ENCODE measurements at places on chromosomes 4 and X.

GRCh38 chr4:7964890-7965662, 25.4 kb upstream of the AFAP1 start:
- no peak for DNase-seq

DNA sequence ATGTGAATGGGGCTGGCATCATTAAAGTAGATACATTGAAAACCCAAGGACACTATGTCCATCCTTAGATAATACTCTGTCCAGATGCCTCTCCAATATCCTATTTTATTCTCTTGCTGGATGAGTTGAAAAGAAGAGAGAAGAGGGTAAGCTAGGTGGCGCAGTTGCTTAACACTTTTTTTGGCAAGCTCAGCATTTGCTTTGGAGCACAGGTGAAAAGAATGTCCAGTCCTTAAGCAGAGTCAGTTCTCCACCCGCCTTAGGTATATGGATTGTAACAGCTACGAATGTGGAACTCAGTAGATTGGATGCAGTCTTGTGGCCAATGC, 208.4 kb downstream of the NWD2 start:
- peak; percentile 24 for DNase-seq

- DNase-seq, result no peak
Observed at GRCh38 chr4:28557755-28558154, 1697.1 kb downstream of the STIM2 start.

- DNase-seq, result no peak
Observed at GRCh38 chr4:5128569-5128968, 77.3 kb downstream of the STK32B start.

DNA sequence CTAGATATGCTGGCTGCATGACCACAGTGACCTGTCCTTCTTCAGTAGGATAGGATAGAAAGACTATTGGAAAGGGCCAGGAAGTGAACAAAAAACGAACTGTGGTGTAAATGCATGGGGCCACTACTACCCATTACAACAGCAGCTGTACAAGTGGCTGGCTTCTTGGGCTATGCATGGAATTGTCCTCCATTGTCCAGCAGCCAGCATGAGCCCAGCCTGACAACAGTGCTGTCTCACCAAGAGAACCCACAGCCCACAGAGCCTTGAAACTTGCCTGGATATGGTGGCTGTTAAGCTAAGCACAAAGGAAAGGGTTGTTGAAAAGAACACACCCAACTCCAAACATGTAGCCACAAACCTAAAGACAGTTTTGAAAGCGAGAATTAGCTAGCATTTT, 330.2 kb upstream of the F9 start:
- no peak for DNase-seq

DNA sequence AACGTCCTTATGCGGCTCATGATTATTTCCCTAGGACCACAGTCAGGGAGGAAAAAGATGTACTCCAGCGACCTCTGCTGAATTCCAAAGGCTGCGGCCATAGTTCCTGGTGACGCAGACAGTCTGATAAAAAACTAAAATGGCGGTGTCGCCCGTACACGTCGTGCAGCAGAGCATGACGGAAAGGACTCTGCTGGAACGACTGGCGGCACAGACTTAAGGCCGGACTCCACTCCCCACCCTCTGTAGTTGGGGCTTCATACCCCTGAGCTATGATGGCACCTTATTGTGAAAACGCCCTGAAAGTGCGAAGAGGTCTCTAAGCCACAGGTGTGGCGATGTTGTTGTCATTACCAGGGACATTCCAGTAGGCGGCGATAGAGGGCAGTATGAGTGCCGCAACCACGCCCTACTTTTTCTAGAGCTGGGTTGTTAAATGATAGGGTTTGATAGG, 90.0 kb upstream of the EDA2R start:
- no peak for DNase-seq

GRCh38 chrX:119647552-119648420, 41.6 kb upstream of the NKRF start:
- no peak for DNase-seq

GRCh38 chr4:3612281-3612680, 80.1 kb upstream of the LRPAP1 start:
- DNase-seq, result no peak

- DNase-seq, result no peak
Observed at GRCh38 chr4:56796211-56796610, 25.3 kb downstream of the SPINK2 start.

DNA sequence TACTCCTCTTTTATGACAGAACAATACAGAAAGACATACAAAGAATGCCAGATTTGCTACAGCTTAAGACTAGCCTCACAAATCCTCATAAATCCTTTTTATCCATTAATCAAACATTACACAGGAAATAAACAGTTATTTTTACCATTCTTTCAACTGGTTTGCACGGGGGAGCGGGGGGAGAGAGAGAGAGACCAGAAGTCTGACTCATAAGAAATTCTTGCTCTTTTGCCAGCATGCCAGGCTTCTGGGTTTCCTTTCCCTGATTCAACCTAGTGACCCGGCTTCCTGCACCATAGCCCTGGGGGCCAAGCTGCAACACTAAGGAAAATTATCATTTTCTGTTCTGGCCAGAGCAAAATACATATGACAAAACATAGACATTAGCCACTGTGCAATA, 6.8 kb upstream of the RRAGB start:
- no peak for DNase-seq

GRCh38 chrX:30364229-30364628, 55.0 kb upstream of the NR0B1 start:
- DNase-seq, result peak; percentile 93

- no peak for DNase-seq
Observed at GRCh38 chr4:10054571-10055041, 33.3 kb upstream of the SLC2A9 start.

- no peak for DNase-seq
Observed at GRCh38 chr4:577499-578450, 1.7 kb upstream of the TMEM271 start.

- DNase-seq, result peak; percentile 7
Observed at GRCh38 chr4:87005690-87006425, 71.0 kb downstream of the AFF1 start.

DNA sequence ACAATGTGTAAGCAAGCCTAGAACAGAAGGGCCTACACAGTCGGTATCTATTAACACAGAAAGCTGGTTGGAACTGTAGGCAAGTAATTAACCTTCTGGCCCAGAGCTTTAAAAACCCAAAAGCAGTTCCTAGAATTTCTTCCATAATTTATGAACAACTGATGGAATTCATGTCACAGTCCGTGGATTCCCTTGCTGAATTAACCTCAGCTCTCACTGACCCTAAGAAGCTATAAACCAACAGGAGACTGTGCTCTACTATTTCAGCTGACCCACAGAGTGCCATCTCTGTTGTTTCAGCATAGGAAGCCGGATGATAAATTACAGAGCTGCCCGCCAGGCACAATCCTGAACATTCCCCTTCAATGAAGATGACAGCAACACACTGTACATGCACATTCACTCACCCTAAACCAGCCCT, 157.3 kb downstream of the PRDM5 start:
- no peak for DNase-seq

- DNase-seq, result no peak
Observed at GRCh38 chr4:112325530-112325929, 28.4 kb downstream of the ALPK1 start.
